CD4-positive, alpha-beta T cell treated with Interleukin-4 for 1 hour (primary cell): ENCODE measurements at places on chromosomes 11 and 22.

DNA sequence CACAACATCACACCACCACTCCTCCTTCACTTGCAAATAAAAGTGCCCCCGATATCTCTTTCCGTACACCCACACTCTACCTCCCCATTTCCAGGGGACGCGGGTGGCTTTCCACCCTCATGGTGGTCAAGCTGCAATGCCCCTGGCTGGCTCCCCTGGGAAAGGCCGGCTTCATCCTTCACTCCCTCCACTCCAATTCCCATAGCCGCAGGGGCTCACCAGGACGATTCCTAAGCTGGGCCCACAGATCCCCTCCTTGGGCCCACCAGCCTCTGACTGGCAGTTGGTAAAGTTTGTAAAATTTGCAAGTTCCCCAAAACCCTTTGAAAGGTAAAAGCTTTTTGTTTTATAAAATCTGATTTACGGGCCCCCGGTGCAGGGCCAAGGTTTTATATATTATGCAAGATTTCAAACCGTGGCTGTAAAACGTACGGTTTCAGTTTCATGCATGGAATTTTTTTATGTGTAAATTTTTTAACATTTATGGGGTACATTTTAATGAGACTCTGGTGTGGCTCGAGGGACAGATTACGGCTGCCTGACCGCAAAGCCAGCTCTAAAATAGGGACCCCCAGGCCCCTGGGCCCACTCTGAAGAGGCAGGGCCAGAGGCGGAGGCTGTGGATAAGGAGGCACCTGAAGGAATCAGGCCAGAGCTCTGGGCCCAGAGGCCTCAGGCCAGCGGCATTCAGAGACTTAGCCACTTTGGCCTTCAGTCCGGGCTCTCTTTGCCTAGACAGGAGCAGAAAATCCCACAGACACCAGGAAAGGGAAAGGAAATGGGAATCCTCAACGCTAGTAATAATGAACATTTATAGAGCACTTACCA lies 106.5 kb downstream of the FEZ1 start:
- no peak for DNase-seq

GRCh38 chr11:34850334-34850733 lies 65.8 kb downstream of the APIP start:
- DNase-seq = no peak

DNA sequence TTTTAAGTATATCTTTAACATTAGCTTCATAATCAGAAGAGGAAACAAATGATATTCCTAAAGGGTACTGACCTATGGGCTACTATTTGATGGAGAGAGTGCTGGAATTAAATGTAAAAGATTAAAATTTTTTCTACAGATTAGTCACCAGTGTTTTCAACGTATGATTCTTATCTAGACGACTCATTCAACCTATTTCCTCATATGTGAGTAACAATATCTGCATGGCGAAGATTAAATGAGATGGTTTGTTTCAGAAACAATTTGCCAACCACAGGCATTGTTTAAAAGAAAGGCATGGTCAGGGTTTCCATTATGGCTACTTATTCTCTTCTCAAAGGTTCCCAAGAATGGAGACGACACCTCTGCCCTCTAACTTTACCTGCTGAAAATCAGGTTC lies 20.4 kb downstream of the OR56B4 start:
- no peak for DNase-seq

DNA sequence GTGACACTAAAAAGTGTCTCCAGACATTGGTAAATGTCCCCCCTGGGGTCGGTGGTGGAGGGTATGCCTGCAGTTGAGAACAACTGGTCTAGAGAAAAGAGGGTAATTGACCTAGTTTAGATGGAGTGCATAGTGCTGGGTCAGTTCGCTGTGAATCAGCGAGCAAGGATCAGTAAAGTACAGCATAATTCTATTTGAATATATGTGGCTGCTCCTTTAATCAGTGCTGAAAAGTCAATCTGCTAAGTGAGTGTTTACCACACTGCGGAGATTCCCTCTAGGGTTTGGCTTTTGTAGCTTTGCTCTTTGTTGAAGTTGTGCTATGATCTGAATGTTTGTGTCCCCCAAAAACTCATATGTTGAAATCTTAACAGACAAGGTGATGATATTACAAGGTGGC lies 15.0 kb downstream of the CAVIN3 start:
- DNase-seq = no peak

GRCh38 chr22:49269371-49269770 lies 558.3 kb downstream of the BRD1 start:
- no peak for DNase-seq

GRCh38 chr22:20479612-20480196 lies 15.9 kb downstream of the KLHL22 start:
- no peak for DNase-seq

- DNase-seq = no peak
Measured at GRCh38 chr11:68296344-68297051, 15.9 kb upstream of the LRP5 start.

DNA sequence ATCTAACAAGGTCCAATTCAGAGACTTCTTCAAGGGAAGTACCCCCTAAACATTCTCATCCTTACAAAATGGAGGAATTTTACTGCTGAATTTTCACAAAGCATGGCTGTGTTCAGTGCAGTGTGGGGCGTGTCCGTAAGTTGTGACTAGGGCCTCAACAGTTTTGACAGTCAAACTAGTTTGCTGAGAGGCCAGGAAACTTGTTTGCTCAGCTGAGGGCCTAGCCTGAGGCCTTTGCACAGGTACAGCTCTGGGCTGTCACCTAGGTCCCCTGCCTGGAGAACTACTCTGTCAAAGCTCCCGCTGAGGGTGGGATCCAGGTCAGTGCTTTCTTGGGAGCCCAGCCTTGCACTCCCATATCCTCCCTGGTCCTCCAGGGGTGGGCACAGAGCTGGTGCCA lies 27.9 kb downstream of the TCP11L1 start:
- DNase-seq = no peak

DNA sequence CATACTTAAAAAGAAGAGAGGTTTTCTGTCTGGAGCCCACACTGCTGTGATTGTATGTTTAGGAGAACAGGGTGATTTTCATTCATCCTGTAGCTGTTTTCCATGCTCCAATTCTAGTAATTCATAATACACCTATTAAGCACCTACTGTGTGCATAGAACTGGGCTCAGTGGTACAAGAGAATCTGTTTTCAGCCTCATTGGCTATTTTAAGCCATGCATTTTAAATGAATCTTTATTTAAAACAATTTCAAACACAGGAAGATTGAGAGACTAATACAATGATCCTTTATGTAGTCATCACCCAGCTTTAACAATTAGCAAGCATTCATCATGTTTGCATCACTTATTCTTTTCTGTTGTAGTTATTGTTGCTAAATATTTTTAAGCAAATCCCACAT lies 86.2 kb downstream of the BDNF start:
- no peak for DNase-seq
